Stimulated activated CD8-positive, alpha-beta memory T cell treated with anti-CD3 and anti-CD28 coated beads, Interleukin-4, amount 100 ng/mL, for 1 hour (primary cell): ENCODE measurements at places on chromosomes 6 and 20.

DNA sequence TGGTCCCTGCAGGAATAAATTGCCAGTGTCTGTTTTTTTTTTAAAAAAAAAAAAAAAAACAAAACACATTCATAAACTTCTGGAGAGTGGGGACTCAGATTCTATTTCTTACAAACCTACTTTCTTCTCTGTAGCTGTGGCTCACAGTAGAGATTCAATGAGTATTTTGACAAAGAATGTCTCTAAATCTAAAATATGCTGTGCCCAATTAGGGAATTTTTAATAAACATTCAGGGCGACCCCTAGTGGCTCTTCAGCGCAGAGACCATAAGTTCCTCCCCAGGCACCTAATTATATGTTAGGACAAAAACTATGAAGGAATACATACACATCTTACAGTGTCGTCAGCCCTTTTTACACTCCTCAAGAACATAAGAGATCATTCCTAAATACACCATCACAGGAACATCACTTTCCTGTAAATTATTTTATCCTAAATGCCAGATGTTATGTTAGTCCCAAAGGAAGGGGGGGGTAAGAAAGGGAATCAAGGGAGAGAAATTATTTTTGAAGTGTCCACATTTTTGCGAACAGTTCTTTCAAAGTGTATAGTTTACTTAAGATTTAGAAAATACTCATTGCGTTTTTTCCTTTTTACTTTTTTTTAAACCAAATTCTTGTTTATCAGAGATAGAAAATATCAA, 21.8 kb upstream of the NAA20 start:
- no peak for DNase-seq

DNA sequence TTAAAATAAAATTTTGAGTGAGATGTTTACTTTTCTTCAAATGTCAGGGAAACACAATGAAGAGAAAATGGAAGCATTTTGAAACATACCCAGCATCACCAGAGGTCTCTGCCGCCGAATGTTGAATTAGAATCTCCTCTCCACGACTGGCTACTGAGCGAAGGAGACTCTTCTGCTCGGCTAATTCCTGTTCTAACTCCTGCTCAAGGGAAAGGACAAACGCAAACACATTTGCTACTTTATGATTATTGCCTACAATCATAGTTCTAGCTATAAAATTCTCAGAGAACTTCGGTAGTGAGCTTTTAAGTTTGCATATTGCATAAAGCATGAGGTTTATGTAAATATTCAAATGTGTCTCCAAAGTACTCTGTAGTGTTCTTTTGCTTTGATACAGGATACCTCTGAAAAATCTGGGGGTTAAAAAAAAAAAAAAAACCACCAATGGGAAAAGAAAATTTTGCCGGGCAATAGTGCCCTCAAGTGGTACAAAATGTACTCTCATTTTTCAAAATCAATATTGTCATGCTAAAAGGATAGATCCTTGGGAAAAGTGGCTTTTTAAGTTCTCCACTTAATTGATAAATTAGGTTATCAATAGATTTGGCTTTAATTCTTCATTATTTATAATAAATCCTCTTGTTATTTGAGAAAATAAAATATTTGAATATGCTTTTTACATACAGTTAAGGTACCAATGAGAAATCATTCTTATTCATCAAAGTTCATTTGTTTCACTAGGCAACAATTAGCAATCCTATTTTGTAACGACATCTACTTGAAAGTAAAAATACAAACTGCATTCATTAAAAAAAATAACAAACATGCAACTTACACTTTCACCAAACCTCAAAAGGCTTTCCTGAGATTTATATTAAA, 369.0 kb downstream of the SYNE1 start:
- DNase-seq = no peak

DNA sequence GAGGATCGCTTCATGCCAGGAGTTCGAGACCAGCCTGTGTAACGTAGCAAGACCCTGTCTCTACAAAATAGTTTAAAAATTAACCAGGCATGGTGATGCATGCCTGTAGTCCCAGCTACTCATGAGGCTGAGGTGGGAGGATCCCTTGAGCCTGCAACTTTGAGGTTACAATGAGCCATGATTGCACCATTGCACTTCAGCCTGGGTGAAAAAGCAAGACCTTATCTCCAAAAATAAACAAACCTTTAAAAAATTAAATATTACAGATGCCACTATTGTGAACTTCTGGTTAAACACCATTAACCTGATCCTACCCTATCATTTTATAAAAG, 116.8 kb downstream of the ARHGAP18 start:
- no peak for DNase-seq

DNA sequence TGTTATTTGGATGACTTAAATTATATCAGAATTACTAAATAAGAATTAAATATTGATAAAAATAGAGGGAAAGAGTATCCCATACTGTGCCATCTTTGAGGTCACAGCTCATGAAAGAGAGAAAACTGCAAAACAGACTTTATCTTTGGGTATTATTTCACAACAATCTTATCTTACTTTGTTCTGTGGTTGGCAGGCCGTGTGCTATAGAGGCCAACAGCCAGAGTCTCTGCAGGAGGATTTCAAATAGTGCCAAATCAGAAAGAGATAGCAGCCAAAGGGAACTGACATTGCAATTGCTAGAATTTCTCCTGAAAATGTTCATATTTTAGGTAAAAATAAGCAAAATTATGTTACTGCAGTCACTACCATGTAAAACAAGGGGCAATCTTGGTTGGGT, 354.2 kb downstream of the GRIK2 start:
- no peak for DNase-seq

DNA sequence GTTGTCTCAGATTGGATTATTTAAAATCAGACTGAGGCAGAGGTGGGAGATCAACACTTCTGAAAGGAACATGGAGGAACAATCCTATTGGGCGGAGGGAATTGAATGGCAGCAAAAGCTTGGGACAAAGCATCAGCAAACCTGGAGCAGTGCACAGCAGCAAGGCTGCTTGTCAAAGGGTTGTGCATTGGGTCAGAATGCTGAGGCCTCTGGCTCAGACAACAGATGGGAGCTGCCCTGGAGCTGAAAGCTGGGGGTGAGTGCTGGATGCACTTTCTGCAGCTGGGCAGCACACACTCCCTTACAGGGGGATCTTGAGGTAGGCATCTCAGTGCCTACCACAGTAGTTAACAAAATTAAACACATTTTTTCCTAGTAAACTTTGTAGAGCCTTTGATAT, 634.4 kb upstream of the MMS22L start:
- no peak for DNase-seq

DNA sequence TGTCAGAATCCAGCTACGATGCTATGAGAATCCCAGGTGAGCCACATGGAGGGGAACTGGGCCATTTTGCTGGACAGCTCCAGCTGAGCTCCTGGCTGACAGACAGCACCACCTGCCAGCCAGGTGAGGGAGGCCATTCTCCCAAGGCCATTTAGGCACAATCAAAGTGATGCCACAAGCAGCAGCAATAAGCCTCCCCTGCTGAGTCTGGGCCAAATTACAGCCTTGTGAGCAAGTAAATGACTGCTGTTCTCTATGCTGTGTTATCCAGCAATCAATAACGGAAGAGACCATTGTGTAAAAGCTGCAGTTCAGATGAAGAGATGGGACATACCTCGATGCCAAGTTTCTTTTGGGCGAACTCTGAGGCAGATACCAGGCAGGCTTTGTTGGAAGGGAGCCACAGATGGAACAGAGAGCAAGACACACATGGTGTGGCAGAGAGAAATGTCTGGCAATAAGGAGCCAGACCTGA, 14.0 kb upstream of the SCGN start:
- no peak for DNase-seq

DNA sequence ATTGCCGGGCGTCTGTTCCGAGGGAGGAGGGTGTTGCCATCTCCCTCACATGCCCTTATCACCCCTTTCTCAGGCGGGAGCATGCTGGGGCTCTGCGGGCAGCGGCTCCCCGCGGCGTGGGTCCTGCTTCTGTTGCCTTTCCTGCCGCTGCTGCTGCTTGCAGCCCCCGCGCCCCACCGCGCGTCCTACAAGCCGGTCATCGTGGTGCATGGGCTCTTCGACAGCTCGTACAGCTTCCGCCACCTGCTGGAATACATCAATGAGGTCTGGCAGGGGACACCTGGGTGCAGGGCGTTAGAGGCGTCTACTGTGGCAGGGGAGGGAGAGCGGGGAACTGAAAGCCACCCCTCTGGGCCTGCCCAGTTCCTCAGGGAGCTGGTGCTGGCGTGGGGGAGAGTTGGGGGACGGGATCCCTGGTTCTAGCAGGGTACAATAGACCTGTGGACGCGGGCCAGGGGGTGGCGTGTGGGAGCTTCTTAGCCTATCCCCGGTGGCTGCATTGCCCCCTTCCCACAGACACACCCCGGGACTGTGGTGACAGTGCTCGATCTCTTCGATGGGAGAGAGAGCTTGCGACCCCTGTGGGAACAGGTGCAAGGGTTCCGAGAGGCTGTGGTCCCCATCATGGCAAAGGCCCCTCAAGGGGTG, 697 bp downstream of the PPT2 start:
- DNase-seq = no peak

DNA sequence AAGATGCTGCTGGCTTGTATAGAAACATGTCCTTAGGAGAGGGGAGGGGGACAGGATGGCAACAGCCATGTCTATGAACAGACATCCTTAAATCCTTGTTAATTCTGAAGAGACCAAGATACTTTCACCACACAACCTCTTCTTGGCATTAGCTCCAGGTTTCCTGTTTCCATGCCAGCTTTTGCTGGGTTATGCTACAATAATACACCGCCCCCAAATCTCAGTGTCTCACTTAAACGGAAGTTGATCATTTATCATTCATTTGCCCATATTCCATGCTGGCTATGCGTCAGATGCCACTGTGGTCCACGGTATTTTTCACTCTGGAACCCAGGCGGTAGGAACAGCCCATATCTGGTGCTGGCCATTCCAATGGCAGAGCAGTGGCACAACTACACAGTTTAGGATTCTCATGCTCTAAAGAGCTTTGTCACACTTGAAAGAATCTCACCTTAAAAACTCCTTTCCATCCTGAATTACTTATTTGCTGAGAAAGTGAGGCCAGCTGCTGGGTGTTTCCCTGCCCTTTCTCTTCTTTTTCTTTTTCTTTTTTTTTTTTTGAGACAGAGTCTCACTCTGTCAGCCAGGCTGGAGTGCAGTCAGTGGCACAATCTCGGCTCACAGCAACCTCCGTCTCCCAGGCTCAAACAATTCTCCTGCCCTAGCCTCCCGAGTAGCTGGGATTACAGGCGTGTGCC, 3.7 kb upstream of the RNASET2 start:
- DNase-seq = no peak

DNA sequence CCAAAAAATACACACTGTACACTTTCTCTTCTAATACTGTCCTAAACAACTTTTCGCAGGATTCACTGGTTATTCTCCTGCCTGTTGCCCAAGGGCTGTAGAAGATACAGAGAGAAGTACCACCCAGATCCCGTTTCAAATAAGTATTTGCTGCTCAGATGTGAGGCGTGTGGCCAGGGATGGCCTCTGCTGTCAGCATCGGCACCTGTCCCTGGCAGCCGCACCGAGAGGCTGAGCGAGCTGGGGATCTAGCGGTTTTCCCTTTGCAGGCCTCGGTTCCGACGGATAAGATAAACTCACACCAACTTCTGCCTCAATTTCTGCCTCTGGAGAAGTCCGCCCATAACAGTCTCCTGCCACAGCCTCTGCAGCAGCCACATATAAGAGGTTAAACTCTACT, 685.2 kb upstream of the AGPAT4 start:
- DNase-seq = no peak

- DNase-seq = no peak
Observed at GRCh38 chr6:10030942-10031537, 383.8 kb downstream of the TFAP2A start.

- no peak for DNase-seq
Observed at GRCh38 chr20:57600320-57601210, 19.7 kb downstream of the ZBP1 start.

DNA sequence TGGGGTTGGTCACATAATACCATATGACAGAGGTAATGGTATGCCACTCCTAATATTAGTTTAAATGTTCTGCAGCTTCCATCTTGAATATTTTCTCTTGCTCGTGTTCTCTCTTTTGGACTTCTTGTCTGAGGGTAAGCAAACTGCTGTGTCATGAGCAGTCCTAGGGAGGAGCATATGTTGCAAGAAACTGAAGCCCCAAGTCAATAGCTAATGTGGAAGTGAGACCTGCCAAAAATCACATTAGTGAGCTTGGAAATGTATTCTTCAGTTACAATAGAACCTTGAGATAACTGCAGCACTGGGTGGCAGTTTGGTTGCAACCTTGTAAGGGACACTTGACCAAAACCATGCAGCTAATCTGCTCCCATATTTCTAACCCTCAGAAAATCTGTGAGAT, 178.2 kb upstream of the IMPG1 start:
- no peak for DNase-seq

DNA sequence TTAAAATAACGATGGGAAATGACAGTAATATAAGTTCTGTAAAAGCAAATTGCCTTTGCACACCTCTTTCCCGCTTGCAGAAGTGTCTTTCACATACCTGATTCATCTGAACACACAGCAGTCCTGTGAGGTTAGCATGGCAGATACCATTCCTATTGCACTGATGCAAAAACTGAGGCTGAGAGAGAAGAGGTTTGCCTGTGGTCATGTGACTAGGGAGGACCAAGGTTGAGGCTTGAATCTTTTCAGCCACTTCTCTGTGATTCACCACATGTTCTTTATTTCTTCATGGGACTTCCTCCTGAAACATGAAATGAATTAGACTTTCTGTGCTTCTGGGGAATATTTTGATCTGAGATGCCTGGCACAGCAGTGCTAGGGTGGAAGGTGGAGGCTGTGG, 92.9 kb downstream of the VEGFA start:
- DNase-seq = no peak

- no peak for DNase-seq
Observed at GRCh38 chr6:156359912-156360311, 417.3 kb upstream of the ARID1B start.

DNA sequence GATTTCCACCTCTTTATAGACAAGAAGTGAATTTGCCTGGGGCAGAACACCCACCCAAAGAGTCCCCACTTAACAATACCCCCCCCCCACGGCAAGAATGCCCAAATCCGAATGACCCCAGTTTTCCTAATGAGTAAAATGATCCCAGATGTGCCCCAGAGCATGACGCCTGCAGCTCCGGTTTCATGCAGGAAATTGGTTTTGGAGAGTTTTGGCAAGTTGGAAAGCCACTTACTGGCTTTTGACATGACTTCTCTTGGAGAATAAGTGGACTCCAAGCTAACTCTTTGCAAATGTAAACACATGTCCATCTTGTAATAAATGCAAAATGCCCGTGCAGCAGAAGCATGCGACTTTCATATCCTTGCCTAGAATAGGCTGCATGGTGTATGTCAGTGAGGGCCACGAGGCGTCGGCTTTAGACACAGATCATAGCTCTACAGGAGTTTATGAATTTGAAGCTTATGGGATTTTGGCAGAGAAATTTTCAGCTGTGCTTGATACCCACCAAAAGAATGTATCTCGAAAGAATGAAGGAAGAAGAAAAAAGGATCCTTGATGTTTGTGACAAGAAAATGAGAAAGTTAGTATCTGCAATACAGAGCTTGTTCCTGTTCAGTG, 24.2 kb downstream of the EDN3 start:
- no peak for DNase-seq
